ENCODE measurements at places on chromosomes 2 and 18. TPM values are rescaled to one million over a fixed set of nuclear protein-coding genes. Genes with fewer than 3 reads are reported as not detected.
A peak's percentile ranks its signal among the peaks of the same experiment; 100 is the strongest.

GRCh38 chr2:214184461-214184860, 226.4 kb upstream of the VWC2L start:
- H3K27me3 ChIP-seq = no peaks in the 10 kb centered on the region
- no peak for DNase-seq
- no peaks in the 10 kb centered on the region for H3K4me1 ChIP-seq
- no peak overlapping the region for H3K4me3 ChIP-seq
- no peaks in the 10 kb centered on the region for H3K36me3 ChIP-seq

DNA sequence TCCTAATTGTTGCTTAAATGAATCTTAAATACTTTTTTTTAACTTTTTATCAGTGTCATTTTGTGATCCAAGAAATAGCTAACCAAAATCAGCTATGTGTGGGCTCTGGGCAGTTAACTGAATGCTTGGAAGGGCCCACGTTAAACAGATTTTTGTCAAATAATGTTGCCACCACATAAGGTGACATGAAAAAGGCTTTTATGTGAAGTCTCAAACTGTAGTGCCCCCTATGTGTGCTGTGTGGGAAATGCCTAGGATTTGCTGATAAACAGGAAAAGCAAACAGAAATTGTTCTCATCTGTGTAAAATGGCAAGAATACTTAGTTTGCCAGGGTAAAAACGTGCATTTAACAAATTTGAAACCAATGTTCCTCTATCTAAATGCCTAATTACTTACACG, 242.2 kb downstream of the ZNF516 start:
- no peaks in the 10 kb centered on the region for H3K4me1 ChIP-seq
- no peaks in the 10 kb centered on the region for H3K27me3 ChIP-seq
- H3K27ac ChIP-seq = no peak overlapping the region

GRCh38 chr18:58947136-58947732, 82.6 kb downstream of the ZNF532 start:
- DNase-seq = no peak
- no peaks in the 10 kb centered on the region for H3K36me3 ChIP-seq
- no peaks in the 10 kb centered on the region for H3K4me1 ChIP-seq
- H3K27ac ChIP-seq = no peak overlapping the region
- no peak overlapping the region for H3K4me3 ChIP-seq

DNA sequence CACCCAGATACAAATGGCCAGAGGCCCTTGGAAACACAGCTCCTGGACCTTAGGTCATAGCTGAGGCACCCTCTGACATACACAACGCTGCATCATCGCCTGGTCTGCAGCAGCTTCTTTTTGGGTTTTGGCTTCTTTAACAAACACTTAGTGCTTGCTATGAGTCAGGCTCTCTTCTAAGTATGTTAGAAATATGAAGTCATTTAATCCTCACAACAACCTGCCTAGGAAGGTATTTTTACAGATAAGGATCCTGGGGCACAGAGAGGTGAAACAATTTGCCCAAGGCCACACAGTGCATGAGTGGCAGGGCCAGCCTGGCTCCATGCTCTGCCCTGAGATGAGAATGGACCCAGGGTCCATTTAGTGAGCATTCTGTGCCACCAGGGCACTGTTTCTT, 96.6 kb downstream of the TMEM17 start:
- H3K27ac ChIP-seq = peak overlapping the region; percentile 92
- peaks cover 12% of the 10 kb centered on the region for H3K4me1 ChIP-seq
- H3K4me3 ChIP-seq = no peak overlapping the region
- H3K27me3 ChIP-seq = no peaks in the 10 kb centered on the region
- no peak for DNase-seq

GRCh38 chr2:179455172-179455524, 190.5 kb upstream of the SESTD1 start:
- H3K27ac ChIP-seq = no peak overlapping the region
- H3K27me3 ChIP-seq = no peaks in the 10 kb centered on the region
- no peaks in the 10 kb centered on the region for H3K4me1 ChIP-seq
- H3K36me3 ChIP-seq = no peaks in the 10 kb centered on the region

GRCh38 chr2:82511894-82512293, 1947.2 kb downstream of the SUCLG1 start:
- H3K27ac ChIP-seq = no peak overlapping the region
- no peak for DNase-seq
- no peak overlapping the region for H3K4me3 ChIP-seq

DNA sequence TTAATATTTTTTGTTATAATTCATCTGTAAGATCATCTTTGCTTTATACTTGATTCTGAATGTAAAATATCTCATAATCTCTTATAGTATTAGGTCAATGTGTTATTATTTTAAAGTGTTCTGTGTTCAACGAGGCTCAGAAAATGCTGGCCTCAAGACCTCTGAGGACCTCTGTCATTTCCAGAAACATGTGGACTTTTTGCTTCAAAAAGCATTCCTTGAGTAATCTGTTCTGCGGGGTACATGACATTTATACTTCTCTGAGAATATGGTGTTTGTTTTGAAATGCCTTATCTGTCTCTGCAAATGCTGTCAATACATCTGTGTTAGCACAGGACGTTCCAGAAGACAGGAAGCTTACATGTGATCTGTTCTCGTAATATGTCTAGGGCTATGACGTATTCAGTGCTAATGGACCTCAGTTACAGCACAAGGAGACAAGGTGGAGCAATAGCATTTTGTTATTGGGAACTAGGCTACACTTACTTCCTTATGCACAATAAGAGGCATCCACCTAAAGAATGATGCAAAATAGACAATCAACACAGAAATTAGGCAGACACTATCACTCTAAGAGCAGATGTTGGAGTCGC, 37.6 kb upstream of the IL1RL1 start:
- DNase-seq = no peak
- H3K36me3 ChIP-seq = no peaks in the 10 kb centered on the region
- no peak overlapping the region for H3K4me3 ChIP-seq
- H3K27ac ChIP-seq = no peak overlapping the region
- H3K27me3 ChIP-seq = no peaks in the 10 kb centered on the region
- H3K4me1 ChIP-seq = no peaks in the 10 kb centered on the region

DNA sequence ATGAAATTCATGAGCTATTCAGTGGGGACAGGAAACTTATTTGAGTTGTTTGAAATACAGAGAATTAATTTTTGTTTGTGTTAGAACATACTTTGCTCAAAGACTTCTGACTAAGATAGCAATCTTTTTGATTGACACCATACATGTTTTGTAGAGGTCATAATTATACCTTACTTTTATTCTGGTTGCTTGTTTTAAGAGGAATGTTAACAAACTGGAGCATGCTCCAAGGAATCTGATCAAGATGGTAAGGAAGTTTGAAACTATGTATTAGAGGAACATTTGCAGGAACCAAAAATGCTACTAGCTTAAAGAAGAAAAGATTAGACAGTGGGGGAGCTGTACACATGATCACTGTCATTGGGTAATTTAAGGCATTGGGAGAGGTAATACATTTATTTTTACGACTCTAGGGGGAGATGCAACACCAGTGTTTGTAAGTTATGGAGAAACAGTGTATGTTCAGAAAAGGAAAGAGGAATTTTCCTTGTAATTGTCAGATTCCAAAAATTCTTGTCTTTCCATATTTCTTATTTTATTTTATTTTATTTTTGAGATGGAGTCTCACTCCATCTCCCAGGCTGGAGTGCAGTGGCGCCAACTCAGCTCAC, 8.0 kb downstream of the AGFG1 start:
- DNase-seq = no peak
- H3K4me1 ChIP-seq = no peaks in the 10 kb centered on the region
- H3K36me3 ChIP-seq = no peaks in the 10 kb centered on the region

DNA sequence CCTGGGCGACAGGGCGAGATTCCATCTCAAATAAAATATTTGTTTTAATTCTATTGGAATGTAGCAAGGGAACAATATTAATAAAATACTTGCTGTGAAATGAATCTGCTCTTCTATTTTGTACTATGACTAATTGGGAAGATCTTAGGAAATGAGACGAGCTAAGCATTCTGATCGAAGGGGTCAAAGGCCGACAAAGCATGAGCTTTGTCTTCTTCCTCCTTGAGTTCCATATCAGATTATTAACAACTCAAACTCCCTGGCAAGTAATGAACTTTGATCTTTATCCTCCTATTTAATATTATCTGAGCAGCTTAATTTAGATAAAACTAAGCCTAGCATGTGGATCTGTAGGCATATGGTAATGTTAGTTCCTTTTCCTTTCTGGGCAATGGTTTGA, 15.5 kb downstream of the GEMIN6 start:
- H3K4me3 ChIP-seq = no peak overlapping the region
- H3K36me3 ChIP-seq = no peaks in the 10 kb centered on the region
- DNase-seq = no peak
- no peaks in the 10 kb centered on the region for H3K27me3 ChIP-seq
- no peak overlapping the region for H3K27ac ChIP-seq
- no peaks in the 10 kb centered on the region for H3K4me1 ChIP-seq

GRCh38 chr18:79524181-79525078, 128.7 kb downstream of the NFATC1 start:
- DNase-seq = peak; percentile 37
- no peak overlapping the region for H3K4me3 ChIP-seq
- H3K27ac ChIP-seq = no peak overlapping the region
- H3K27me3 ChIP-seq = no peaks in the 10 kb centered on the region
- no peaks in the 10 kb centered on the region for H3K36me3 ChIP-seq

DNA sequence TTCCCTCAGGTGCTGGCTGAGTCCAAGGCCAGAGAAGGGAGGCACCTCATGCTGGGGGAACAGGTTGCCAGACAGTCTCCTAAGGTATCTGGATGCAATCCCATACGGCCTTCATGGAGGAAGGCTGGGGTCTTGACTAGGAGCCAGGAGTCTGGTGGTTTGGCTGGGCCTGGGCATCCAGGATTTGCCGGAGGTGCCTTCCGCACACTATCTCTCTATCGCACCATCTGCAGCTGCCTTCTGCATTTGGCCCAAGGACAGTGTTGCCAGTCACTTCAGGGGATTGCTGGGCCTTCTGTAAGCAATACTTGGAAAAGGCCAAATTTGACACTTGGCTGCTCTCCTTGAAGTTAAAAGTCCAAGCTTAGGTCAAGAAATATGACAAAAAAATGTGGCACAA, 327.2 kb downstream of the EN1 start:
- H3K27ac ChIP-seq = no peak overlapping the region
- no peaks in the 10 kb centered on the region for H3K4me1 ChIP-seq

- no peaks in the 10 kb centered on the region for H3K27me3 ChIP-seq
- no peak overlapping the region for H3K27ac ChIP-seq
- H3K36me3 ChIP-seq = no peaks in the 10 kb centered on the region
- no peak for DNase-seq
- no peaks in the 10 kb centered on the region for H3K4me1 ChIP-seq
- no peak overlapping the region for H3K4me3 ChIP-seq
These were observed 246.4 kb upstream of the PXDN start for GRCh38 chr2:1990724-1991123.

GRCh38 chr2:31467426-31467825, 52.9 kb upstream of the XDH start:
- no peaks in the 10 kb centered on the region for H3K36me3 ChIP-seq
- no peak overlapping the region for H3K27ac ChIP-seq
- no peaks in the 10 kb centered on the region for H3K27me3 ChIP-seq
- no peaks in the 10 kb centered on the region for H3K4me1 ChIP-seq

DNA sequence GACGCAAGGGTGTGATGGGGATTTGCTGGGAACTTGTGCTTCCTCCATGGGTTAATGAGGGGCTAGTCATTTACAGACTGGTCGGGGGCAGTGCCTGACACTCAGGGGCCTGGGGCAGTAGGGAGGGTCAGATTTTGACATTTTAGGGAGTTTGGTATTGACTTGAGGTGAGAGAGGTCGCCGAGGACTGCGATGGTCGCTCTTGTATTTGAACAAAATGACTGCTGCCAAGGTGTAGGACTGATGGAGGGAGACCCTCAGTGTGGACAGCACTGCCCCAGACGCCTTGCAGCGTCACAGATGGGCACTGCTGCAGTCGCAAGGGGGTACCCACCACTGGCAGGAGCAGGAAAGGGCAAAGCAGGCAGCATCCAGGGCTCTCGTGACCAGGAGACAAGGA, 182.9 kb downstream of the RTP5 start:
- no peak for DNase-seq
- no peaks in the 10 kb centered on the region for H3K4me1 ChIP-seq
- peaks cover 49% of the 10 kb centered on the region for H3K27me3 ChIP-seq

DNA sequence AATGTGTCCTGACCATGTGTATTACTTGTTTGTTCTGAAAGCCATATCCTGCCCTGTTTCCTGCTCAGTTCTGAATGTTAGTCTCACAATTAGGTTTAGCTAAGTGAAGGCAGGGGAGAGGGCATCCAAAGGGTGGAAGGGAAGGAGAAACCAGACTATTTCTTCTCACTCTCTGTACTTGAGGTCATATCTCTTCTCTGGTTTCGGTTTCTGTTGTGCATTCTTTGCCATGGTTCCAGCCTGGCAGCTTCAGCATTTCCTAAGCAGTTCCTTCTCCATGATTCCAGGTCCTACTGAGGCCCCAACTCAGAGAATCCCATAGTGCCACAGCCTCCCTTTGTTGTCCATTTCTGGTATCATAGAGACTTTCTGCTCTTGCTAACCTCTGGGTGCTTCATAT, 40.3 kb upstream of the HNMT start:
- no peak for DNase-seq
- no peak overlapping the region for H3K27ac ChIP-seq
- no peak overlapping the region for H3K4me3 ChIP-seq

- DNase-seq = no peak
- H3K27me3 ChIP-seq = no peaks in the 10 kb centered on the region
- no peak overlapping the region for H3K27ac ChIP-seq
These were observed 110.7 kb downstream of the XRCC5 start for GRCh38 chr2:216219861-216220260.

DNA sequence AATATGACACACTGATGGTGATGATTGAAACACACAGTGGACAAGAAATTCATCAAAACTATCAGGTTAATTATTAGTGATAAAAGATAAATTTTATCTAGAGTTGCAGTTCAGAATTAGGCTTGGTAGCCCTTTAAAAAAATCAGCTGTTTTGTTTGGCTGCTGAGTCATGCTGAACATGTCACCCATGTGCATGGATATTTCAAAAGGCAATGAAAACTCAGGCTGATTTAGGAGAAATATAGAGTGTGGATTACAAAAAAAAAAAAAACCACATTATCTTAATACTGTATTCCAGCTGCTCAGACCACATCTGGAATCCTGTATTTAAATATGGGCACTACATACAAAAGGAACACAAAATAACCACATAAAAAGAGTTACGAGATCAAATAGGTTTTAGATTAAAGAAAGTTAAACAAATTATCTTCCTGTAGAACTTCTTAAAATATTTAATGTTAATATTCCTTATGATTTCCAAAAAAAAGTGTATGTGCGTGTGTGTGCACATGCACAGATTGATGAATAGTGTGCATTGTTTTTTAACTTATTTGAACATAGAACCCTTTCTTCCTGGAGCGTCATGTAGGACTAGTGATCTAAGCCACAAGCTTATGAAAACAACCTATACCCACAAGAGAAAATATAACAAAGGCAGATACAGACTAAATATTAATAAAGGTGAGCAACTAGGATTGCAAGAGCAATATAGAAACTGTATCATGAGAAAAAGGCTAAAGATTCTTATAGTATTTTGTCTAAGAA, 186.2 kb downstream of the STK39 start:
- no peaks in the 10 kb centered on the region for H3K36me3 ChIP-seq
- H3K27ac ChIP-seq = no peak overlapping the region
- no peak for DNase-seq

CNTNAP5 gene
- not detected for total RNA-seq

C1QL2 gene
- total RNA-seq = not detected

CD8B2 gene
- 0.29 TPM for total RNA-seq

IL37 gene
- total RNA-seq = not detected

ACMSD gene
- not detected for total RNA-seq

GALR1 gene
- under 0.01 TPM for total RNA-seq

REG3A gene
- not detected for total RNA-seq

GALNT5 gene
- total RNA-seq = 2.0 TPM

ANKRD30BL gene
- total RNA-seq = 1.5 TPM
